HCEC 1CT (cell line): ENCODE measurements at places on chromosomes 1 and 21.

GRCh38 chr1:37588939-37589338 lies 6.8 kb downstream of the GNL2 start:
- DNase-seq, result no peak

DNA sequence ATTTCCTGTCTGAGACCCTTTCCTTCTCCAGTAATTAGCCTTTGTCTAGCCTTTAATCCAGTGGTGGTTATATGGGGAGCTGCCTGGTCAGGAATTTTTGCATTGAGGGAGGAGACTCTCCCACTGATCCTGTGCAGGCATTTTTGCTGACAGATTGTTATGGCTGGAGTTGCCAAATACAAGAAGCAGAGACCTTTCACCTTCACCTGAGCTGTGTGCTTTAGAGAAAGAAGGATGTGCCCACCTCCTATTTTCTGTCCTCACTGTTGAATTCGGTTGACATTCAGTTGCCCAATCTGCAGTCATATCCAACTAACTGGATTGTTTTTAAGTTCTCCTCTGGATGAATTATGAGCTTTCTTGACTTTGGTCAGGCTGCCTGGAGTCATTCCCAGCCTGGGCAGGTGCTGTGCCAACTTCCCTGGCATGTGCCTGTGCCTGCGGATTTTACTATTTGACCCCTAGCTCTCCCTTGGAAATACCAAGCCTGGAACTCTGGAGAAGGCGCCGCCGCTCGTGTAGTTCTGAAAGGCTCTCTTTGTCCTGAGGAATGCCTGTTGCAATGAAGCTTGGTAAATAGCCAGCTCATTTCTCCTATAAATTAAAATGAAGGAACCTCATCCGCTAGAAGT lies 143.9 kb downstream of the NOS1AP start:
- no peak for DNase-seq

- DNase-seq, result no peak
Observed at GRCh38 chr1:206658264-206658980, 23.1 kb downstream of the DYRK3 start.

GRCh38 chr1:188350104-188350503 lies 1521.4 kb downstream of the PLA2G4A start:
- no peak for DNase-seq

- DNase-seq, result no peak
Observed at GRCh38 chr21:33125680-33126375, 55.9 kb downstream of the OLIG1 start.

- DNase-seq, result peak; percentile 46
Observed at GRCh38 chr1:1359664-1360468, 1.5 kb upstream of the MXRA8 start.

DNA sequence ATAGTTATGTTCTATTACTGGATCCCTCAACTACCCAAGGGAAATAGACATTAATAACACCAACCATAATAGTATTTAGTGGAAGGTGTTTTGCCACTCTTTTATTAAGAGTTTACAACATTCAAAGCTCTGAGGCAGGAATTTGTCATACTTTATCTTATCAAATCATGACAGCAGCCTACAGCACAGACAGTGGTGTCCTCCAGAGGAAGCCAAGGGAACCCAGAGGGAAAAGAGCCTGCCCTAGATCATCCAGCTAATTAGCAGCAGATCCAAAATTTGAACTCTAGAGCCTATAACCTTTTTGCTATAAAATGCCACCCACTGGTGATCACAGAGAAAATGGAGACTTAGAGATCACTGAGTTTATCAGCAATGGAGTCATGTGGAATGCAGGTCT lies 18.2 kb downstream of the VAV3 start:
- no peak for DNase-seq

GRCh38 chr1:213606252-213606820 lies 381.4 kb upstream of the PROX1 start:
- no peak for DNase-seq

DNA sequence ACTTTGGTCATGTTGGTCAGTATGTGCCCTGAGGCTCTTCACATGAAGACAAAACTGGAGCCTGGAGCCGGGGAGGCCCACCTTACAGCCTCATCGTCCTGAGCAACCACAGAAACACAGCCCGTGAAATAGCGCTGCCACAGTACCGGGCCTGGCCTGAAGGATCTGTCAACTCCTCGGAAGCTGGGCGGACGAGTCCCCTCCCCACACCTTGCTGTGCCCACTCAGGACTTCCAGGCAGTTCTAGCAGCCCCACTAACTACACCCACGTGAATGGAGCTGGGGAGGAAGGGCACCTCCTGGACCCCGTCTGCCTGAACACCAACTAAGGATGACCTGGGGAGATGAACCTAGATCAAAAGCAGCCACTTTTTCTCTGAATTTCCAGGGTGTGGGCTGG lies 24.7 kb downstream of the SDE2 start:
- DNase-seq, result no peak

DNA sequence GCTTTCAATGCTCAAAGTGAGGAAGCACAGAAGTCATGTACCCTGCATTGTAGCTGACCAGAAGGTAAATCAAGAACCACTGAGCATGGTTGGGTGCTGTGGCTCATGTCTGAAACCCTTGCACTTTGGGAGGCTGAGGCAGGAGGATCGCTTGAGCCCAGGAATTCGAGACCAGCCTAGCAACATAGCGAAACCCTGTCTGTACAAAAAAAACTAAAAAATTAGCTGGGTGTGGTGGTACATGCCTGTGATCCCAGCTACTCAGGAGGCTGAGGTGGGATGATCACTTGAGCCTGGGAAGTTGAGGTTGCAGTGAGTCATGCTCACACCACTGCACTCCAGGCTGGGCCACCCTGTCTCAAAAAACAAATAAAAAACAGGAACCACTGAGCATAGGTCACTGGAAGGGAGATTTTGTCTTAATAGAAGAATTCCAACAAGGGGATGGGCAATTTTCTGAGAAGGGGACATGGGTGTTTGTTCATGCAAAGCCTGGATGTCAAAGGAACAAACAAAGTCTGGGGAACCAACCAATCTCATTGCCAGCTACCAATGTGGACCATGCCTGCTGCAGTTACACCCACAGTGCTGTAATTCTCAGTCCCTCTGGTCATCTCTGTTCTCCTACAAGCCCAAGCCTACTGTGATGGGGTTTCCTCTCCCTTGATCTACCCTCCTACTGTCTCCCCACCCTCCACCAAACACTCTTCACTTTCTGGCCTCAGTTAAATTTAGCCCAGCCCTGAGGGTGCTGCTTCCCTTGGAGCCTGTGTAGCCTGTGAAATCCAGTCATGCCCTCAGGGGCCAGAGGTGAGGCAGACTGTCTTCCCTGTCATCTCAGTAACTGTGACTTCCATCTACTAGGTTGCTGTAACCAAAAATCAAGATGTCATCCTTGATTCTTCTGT lies 47.9 kb downstream of the ELF3 start:
- DNase-seq, result peak; percentile 49

DNA sequence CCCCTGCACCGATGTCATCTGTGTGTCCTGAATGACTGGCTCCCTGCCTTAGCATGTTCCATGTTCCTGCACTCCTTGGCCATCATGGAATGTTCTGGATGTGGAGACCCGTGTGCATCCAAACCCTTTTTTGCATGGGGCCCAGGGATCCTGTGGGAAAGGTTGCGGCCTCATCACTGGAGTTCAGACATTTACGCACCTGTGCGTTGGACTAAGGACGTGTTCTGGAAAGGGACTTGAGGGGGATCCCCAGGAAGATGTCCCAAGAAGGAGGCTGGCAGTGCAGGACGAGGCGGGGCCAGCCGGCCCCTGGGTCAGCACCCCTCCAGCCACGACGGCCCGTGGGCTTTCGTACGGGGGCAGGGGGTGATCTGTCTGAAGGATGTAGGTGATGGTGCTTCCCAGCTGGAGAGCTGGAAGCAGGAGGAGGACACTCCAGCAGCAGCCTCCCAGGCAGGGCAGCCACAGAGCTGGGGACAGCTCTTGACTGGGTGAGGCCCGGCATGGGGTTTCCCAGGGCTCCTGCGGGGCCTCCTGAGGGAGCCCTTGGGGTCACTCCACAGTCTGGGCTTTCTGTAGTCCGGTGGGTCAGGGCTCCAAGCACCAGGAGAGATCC lies 67.2 kb downstream of the SCCPDH start:
- DNase-seq, result no peak

DNA sequence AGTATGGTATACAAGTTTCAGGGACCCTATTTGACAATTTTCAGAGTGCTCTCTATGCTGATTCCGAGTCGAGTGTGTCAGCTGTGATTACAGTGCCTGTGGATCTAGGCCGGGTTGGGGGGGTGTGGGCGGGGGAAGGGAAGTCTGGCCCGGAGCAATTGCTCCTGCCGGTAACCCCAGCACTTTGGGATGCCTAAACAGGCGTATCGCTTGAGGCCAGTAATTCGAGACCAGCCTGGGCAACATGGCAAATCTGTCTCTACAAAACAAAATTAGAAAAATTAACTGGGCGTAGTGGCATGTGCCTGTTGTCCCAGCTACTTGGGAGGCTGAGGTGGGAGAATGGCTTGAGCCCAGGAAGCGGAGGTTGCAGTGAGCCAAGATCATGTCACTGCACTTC lies 1.6 kb upstream of the IL10RB start:
- no peak for DNase-seq

DNA sequence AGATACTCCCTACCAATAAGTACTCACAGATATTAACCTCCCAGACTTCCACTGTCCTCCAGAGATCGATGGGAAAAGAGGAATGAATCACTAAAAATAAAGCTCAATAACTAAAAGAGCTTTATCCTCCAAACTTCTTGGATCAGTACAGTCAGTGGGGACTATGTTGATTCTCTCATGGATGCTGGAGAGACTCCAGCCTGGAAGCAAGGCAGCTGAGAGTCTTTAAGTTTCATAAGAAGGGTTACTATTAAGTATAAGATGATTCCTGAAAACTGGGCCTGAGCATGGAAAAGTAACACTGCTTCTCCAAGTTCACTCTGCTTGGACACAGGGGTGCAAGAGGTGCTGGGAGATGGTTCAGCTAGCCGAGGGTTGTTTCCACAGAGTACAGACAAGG lies 6.2 kb upstream of the DDR2 start:
- no peak for DNase-seq

GRCh38 chr1:203524152-203524551 lies 30.2 kb downstream of the OPTC start:
- DNase-seq, result no peak

DNA sequence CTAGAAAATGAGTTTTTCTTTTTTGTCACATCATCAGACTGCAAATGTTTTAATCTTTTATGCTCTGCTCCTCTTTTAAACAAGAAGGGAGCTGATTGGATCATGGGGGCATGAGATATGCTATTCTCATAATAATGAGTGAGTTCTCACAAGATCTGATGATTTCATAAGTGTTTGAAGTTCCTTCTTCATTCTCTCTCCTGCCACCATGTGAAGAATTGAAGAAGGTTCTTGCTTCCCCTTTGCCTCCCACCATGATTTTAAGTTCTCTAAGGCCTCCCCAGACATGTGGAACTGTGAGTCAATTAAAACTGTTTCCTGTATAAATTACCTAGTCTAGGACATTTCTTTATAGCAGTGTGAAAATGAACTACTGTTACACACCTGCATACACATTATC lies 218.2 kb downstream of the NRIP1 start:
- no peak for DNase-seq

DNA sequence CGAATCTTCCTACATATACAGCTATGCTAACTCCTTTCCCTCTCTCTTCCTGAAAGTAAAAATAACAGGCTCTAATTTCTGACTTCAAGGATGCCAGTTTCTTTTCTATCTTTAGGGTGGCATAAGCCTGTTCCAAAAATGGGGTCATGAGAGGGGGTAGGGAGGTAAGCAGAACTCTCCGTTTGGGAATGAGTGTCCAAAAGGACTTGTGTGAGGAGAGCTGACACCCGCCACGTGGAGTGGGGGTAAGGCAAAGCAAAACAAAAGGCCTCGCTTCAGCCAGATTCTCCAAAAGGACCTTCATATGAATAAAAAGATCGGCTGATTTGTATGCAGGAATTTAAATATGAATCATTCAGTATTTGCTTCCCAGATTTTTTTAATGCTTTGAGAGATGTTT lies 28.6 kb downstream of the PLPPR4 start:
- DNase-seq, result peak; percentile 21

- DNase-seq, result no peak
Observed at GRCh38 chr1:200528858-200529606, 91.5 kb downstream of the KIF14 start.

GRCh38 chr21:15000081-15000480 lies 64.7 kb downstream of the NRIP1 start:
- DNase-seq, result peak; percentile 55

DNA sequence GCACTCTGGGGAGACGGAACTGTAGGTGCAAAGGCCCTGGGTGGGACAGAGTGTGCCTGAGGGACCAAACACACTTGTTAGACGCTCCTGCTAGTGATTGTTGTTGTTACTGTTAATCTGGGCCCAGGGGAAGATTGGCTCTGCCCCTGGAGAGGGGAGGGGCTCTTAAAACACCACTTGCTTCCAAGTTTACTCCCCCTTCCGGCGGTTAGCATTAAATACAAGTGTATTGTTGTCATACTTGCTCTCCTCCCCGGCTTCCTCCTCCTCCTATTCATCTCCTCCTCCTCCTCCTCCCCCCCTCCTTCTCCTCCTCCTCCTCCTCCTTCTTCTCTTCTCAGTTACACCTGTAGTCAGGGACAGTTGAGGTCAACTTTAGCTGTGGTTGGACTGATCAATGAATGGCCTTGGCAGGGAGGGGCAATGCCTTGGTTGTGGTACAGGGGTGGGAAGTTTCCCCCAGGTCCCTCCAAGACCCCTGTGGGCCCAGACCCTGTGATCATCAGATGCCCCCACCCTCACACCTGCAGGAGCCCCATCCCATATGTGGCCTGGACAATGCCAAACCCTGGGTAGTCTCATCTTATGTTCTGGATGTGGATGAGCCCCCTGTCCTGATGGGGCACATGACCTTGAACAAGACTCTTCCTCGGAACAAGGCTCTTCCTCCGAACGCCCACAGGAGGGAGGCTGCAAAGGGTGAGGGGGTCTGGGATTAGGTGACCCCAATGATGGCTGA lies 217.3 kb downstream of the PTPRU start:
- no peak for DNase-seq

DNA sequence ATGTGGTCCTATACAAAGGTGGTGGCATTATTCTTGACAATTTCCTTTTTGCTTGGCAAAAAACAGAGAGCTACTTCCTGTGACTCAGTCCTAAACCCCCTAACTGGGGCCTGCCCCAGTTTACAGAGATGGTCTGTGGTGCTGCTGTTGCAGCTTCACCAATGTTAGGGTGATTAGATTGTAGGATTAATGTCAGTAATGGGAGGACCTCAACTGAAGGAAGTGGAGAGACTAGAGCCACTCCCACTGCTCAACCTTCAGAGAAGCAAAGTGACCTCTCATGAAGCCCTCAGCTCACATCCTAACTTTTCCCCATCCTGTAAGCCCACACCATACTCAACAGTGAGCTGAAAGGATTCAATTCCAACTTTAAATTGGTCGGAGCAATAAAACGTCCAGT lies 3.6 kb downstream of the S100A6 start:
- DNase-seq, result peak; percentile 15

GRCh38 chr1:87176514-87176913 lies 152.2 kb upstream of the LMO4 start:
- DNase-seq, result no peak

GRCh38 chr21:38983560-38983959 lies 177.8 kb downstream of the ETS2 start:
- no peak for DNase-seq

DNA sequence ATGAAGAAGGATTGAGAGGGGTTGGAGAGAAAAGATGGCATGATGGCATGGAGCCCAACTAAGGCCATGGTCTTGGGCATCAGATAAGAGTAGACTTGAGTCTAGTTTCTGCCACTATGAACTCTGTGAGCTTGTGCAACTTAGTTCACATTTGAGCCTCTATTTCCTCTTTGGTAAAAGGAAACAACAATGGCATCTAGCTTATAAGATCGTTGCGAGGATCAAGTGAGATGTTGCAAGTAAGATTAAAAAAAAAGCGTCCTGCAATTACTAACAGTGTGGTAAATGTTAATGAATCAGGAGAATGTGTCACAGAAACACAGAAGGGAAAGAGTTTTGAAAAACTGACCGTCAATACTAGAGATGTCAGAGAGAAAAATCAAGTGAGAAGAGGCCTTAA lies 202.9 kb upstream of the FGGY start:
- no peak for DNase-seq
